Omental fat pad (tissue), 4 donors: ENCODE measurements at places on chromosomes 16 and 17.

GRCh38 chr16:48053418-48053745 is 102.4 kb downstream of the ABCC12 start:
- no peak for DNase-seq

DNA sequence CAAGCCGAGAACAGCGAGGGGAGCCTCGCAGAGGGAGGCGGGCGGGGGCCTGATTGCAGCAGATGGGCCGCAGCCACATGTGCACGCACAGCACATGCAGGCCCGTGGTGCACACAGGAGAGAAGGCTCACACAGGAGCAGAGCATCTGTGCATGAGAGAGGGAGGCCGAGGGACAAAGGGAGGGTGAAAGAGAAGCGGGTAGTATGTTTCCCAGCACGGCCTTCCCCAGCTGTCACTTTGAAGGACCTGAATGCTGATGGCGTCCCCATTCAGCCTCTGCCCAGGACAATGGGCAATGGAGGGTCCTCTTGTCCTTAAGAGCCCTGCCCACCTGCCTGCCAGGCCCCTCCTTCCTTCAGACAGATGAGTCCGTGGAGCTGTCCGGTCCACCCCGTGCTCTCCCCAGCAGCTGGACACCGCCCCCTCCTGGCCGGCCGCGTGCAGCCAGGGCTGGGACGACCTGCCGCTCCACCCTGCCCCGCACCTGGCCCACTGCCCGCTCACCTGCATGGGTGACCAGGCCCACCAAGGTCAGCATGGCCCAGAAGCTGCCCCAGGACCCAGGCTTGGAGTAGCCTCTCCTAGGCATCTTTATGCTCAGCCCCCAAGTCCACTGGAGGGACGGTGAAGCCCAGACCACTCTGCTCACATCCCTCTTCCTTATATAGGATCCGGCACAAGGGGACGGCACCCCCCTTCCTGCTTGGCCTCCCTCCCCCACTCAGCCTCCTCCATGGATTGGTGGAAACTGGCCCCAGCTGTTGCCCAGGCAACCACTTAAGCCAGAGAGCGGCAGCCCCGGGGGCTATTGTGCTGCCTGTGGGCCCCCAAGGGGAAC is at the start of gene BTBD17:
Gene BTBD17, minus strand, starts transcription at position 639 of the 839 bp plus-strand sequence. Its CDS starts 49 bp downstream, at position 590.
- DNase-seq: peak; percentile 35

DNA sequence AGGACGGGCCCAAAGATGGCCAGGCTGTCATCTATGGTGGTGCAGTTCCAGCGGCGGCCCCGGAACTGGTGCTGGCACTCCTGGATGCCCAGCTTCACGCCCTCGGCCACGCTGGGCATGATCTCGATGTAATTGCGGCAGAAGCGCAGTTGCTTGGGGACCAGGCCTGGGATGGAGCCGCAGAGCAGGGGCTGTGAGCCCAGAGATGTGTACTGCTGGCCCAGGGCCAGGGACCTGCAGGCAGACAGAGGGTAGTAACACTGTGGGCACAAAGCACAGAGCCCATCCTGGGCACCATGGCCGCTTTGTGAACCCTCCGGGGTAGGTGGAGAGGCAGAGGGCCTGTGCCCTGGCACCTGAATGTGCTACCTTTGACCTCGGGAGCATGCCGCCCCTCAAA is 44.8 kb downstream of the WNT3 start:
- DNase-seq: no peak

GRCh38 chr17:69876757-69877156 is 198.3 kb upstream of the KCNJ16 start:
- no peak for DNase-seq

- DNase-seq: no peak
Measured at GRCh38 chr17:48127371-48128051, 19.9 kb downstream of the SNX11 start.

GRCh38 chr17:9537177-9537776 is 38.3 kb downstream of the STX8 start:
- no peak for DNase-seq

DNA sequence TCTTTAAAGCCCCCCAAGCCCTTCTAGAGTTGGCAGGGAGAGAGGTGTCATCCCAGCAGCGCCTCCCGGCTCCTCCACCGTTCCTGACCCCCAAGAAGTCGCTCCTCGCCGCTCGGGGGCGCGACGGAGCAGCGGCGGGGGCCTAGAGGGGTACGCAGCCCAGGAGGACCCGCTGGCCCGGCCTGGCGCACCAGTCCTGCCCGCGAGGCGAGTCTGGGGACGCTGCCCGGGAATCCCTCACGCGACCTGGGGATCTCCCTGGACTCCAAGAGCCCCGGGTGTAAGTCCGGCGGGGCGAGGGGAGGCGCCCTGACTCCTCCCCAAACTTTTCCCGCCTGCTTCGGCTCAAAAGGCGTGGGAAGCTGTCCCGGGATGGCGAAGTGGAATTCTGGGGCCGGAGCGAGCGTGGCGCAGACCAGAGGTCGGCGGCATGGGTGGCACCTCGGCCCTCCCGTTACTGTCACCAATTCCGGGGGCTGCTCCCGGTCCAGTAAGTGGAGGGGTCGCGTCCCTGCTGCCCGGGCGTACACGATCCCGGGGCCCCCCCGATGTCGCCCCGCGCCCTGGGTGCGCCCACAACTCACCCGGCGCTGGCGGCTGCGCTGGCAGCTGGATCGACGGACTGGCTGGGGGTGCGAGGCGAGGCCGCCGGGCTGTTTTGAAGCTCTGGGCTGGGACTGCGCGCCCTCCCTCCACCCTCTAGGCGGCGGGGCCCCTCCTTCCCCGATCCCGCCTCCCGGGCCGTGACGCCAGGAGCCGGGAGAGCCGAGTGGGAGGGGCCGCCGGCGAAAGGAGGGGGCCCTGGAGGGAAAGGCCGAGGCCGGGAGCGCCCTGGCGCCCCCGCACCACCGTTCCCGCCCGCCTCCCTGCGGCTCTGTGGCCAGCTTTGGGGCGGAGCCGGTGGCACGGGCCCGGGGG is at the start of gene EMP2:
Gene EMP2, minus strand, starts transcription at position 634 of the 918 bp plus-strand sequence. CDS start 32,981 bp downstream, outside the sequence.
- peak; percentile 38 for DNase-seq
